AG04450 (cell line): ENCODE measurements at places on chromosomes 4 and X.

DNA sequence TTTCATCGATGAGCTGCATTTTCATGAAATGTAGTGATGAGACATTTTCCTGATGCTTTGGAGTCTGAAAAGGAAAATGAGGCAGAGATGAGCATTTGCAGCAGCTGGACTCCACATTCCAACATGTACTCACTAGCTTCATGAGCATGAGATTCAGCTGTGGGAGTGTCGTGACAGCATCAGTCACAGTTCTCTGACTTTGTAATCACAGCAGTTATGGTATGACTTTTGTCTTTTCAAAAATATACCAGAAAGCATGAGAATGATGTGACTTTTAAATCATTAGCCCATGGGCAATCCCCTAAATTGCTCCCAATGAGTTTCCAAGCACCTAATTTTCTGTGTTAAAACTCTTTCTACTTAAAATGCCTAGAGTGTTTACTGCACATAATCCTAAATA is 18.3 kb upstream of the MSL3 start:
- no peak for DNase-seq

GRCh38 chr4:89653012-89653411 is 183.9 kb downstream of the SNCA start:
- no peak for DNase-seq

GRCh38 chr4:8613421-8614364 is 21.1 kb downstream of the CPZ start:
- no peak for DNase-seq

DNA sequence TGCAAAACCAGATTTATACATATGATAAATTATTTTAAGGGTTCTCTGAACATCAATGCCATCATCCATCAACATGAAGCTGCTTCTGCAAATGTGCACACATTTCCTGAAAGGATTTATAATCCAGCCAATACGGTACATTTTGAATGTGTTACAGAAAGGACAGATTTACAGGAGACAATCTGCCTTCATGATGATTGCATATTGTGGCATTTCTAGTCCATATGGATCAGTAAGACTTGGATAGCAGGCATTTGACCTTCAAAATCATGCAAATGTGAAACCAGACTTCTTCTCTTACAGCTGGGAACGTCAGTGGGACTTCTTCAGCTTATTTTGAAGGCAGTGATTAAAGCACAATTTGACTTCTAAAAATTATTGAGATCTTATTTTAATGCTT is 217.3 kb upstream of the GK2 start:
- DNase-seq = no peak

GRCh38 chr4:88672987-88673386 is 24.6 kb downstream of the NAP1L5 start:
- DNase-seq = no peak

DNA sequence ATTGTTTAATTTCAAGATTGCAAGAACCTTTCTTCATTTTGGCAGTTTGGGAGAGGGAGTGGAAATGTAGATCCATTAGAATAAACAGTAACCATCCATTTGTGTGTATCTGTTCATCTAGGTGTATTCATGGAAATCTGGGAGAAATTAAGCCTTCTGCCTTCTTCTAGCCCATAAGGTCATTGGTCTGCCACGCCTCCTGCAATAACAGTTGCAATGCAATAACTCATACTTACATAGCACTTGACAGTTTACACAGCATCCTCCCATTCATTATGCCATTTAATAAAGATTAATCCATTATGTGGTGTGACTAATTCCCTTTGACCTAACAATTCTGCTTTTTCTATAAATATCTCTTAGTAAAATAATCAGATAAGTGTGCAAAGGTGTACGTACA is 42.6 kb downstream of the SHROOM4 start:
- no peak for DNase-seq

GRCh38 chr4:69830560-69831269 is 29.2 kb downstream of the SULT1E1 start:
- no peak for DNase-seq

DNA sequence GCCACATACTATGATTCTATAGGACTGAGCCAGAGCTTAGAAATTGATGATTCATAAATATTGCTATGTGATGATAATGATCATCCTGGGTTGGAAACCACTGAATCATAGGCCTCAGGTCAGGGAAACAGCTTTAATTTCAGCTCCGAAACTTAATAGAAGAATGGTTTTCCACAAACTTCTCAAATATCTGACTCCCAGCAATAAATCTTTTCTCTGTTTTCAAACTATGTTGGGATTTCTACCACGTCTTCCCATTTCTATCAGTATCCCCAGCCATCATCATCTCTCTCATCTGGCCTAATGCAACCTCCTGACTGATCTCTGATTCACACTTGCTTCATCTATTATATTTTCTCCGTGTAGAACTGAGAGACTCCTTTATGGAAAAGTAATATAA is 521.8 kb upstream of the AGA start:
- DNase-seq = no peak

- DNase-seq = no peak
Measured at GRCh38 chrX:129747533-129747932, 8.8 kb downstream of the XPNPEP2 start.

GRCh38 chrX:103783971-103784370 is 7.3 kb downstream of the PLP1 start:
- DNase-seq = no peak
